Left ventricle myocardium superior (tissue), 1 donor: ENCODE measurements at places on chromosomes 7 and 10.

GRCh38 chr10:10647331-10647730 lies 370.3 kb upstream of the CELF2 start:
- DNase-seq, result no peak

- no peak for DNase-seq
Measured at GRCh38 chr10:67401711-67402110, 294.3 kb downstream of the CTNNA3 start.

DNA sequence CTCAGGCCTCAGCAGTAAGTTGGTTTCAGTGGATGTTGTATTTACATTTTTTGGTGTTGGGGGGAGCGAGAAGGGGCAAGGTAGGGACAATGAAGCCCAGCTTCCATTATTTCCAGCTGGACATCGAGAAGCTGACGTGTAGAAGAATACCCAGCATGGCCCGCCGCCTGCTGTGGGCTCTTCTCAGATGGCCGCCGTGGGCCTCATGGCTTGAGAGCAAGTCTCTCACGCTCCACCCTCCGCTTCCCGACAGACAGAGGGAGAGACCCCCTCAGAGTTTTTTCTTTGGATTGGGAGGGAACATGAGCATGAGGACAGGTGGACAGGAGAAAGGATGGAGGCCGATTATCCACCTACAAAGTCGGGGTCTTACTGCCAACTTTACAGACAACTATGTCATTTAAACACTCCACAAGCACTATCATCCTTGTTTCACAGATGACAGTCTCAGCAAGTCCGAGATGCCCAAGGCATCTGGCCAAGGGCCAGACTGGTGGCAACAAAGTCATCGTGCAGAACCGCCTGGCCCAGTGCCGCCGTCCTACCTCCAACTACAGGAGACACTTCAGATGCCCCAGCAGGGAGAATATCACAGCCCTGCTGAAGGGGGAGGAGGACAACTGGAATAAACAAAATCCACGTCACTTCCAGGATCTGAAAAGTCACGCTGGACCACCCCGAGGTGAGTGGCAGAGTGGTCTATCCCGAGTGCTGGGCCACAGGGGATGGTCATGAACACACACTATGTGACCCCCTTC lies 195.9 kb downstream of the DIP2C start:
- DNase-seq, result peak; percentile 58

DNA sequence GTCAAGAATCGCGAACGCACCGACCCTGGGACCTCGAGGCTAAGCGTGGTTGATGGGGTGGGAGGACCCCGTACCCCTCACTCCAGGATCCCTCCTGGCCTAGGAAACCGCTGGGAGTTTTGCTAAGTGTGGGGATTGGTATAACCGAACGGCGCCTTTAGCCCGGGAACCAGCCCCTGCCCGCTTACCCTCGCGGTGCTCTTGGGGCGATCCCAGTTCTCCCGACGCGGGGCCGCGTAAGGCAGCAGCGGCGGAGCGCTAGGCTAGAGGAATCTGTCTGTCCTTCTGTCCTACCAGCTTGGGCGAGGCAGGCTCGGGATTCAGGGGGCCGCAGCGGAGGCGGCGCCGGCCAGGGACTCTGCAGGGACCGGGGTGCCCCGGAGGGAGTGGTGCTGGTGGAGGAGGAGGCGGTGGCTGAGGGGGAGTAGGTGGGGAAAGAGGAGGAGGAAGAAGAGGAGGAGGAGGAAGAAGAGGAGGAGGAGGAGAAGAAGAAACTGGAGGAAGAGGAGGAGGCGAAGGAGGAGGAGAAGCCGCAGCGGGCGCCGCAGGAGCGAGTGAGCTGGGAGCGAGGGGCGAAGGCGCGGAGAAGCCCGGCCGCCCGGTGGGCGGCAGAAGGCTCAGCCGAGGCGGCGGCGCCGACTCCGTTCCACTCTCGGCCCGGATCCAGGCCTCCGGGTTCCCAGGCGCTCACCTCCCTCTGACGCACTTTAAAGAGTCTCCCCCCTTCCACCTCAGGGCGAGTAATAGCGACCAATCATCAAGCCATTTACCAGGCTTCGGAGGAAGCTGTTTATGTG lies 439 bp upstream of the EMX2 start:
- DNase-seq, result no peak

- no peak for DNase-seq
Measured at GRCh38 chr7:81839708-81840369, 70.0 kb upstream of the HGF start.

GRCh38 chr10:34327184-34327583 lies 487.9 kb downstream of the PARD3 start:
- no peak for DNase-seq

DNA sequence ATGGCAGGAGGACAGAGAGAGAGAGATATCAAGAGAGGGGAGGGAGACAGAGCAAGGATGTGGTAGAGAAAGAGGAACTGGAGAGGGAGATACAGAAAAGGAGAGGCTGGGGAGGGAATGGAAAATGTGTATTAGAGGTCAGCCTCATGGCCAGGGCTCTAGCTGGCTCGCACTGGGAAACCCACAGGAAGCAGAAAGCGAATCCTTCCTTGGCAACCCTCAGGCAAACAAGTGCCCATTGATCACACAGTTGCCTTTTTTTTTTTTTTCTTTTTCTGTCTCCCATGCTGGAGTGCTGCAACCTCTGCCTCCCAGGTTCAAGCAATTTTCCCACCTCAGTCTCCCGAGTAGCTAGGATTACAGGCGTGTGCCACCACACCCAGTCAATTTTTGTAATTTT lies 391.2 kb downstream of the TYW1 start:
- no peak for DNase-seq

DNA sequence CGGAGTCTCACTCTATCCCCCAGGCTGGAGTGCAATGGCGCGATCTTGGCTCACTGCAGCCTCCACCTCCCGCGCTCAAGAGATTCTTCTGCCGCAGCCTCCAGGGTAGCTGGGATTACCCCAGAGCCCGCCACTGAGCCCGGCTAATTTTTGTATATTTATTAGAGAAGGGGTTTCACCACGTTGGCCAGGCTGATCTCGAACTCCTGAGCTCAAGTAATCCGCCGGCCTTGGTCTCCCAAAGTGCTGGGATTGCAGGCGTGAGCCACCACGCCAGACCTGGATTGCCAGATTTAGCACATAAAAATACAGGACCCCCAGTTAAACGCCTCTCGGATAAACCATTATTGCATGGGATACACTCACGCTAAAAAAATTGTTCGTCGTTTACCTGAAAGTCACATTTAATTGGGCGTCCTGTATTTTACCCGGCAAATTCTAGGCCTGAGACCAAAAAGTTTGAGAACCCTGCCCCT lies 375 bp upstream of the GATAD1 start:
- DNase-seq, result no peak

GRCh38 chr10:122293156-122293960 lies 22.3 kb downstream of the BTBD16 start:
- DNase-seq, result no peak

DNA sequence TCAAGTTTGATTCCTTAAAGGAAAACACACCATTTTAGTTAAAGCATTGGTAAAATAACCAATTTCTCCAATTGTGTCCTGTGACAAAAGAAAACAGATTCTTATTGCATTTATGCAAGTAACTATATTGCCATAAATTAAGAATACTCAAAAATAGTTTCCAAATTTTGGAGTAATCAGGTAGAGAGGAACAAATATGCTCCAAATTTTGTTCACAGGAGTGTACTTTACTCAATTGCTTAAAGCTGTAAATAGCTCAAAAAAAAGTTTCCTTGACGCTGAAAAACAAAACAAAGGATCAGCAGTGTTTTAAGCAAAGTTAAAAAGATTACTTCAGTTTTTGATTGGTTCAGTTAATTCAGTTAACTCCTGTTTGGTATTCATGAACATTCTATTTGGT lies 52.2 kb upstream of the INHBA start:
- DNase-seq, result no peak

DNA sequence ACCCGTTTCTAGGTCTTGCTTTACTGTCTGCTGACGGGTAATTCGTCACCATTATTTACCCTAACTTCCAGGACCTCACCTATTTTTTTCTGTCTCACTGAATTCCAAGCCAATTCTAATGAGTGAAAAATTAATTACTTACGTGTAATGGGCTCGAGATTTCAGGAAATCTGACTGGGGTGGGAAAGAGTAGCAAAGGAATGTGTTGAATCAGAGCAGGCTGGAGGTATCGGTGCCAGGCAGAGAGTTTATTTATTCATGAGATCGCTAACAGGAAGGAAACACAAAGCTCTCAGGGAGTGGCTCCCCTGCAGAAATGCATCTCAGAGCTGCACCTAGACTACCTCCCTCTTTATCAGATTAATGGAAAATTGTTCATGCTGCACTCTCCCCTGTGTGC lies 4.0 kb upstream of the DIP2C start:
- no peak for DNase-seq

DNA sequence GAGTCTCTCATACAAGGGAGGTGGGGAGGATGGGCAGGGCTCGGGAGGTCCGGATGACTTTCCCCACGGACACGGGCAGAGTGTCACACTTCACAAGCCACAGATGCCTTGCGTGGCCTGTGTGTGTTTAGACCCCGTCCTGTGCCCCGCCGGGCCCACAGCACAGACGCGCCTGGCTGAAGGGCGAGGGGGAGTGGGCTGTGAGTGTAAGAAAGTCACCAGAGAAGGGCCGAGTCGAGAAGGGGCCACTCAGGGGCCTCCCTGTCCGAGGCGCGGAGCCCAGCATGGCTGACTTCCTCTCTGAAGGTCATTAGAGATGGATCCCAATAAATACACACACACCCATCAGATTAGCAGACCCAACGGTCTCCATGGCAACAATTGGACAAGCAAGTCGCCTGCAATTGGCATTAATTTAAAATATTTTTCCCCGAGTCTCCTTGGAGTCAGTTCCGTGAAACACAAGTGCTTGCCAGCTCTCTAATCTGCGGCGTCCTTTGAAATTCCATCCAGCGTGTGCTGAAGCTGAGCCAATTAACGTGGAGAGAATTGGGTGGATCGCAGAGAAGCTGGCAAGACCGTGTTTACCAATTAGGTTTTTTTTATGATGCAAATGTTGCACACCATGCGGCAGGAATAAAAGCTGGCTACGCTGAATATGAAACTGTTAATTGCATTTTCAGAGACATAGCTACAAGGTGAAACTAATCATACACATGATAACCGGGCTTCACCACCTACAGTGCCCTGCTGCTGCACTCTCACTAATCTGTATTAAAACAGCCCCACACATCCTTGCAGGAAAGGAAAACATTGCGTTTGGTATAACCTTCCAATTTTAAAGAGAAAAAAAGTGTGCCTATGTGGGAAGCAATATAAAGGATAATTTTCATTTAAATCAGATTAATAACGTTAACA lies 571.2 kb downstream of the PTPRN2 start:
- DNase-seq, result no peak

DNA sequence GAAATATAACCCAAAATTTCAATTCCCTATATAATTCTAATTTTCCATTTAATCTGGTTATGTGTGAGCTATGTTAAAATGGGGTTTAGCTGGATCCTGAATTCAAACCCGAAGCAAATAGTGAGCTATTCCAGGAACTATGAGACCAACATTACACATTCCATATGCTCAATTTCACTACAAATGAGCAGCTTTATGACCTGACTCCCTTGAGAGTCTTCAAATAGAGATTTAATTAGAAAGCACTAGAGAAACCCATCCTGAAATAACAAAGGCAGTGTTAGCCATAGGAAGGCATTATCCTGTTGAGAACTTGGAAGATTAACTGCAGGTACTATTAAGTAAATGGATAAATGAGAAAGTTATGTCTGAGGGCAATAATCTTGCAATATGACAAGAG lies 890.0 kb downstream of the GRM8 start:
- no peak for DNase-seq

DNA sequence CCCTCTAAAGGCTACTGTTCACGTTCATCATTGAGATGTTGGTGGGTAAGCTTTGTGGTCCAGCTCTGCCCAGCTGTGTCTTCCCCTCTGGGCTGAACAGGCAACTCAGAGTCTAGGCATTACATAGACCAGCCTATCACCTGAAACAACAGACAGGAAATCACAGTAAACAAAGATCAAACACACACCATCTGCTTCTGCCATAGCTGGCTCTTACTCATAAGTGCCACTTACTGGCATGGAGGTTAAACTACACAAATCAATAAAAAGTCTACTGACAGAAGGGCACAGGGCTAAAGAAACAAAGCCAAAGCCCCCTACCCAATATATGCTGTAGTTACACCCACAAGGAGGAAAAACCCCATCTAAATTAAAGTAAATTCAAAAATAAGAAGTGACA lies 35.0 kb downstream of the SEPTIN14 start:
- DNase-seq, result no peak

GRCh38 chr10:123778719-123779517 lies 112.7 kb downstream of the CPXM2 start:
- no peak for DNase-seq

- DNase-seq, result no peak
Measured at GRCh38 chr7:44802418-44803025, 6.0 kb downstream of the PPIA start.
